Activated T-helper 1 cell treated with anti-CD3 and anti-CD28 coated beads, Interleukin-12 subunit alpha, Interleukin-12 subunit beta, Interleukin-2, Interleukin-4 antibody, amounts not matched to agents 30 ng/mL and 10 ng/mL and 1 ng/mL, durations not matched to agents 14 hours and 24 hours and 36 hours (primary cell): ENCODE measurements at places on chromosomes 1 and 21. TPM values are rescaled to one million over a fixed set of nuclear protein-coding genes. Genes with fewer than 3 reads are reported as not detected.

GNG12 gene
- 0.08 and 0.12 TPM in 2 replicates for total RNA-seq

ISG15 gene
- 52.9 and 53.7 TPM in 2 replicates for total RNA-seq

FBLIM1 gene
- total RNA-seq, result not detected in 2 replicates

FMN2 gene
- not detected in 2 replicates for total RNA-seq

OR10J1 gene
- not detected in 2 replicates for total RNA-seq

KCNA3 gene
- total RNA-seq, result 38.1 and 42.2 TPM in 2 replicates

VTCN1 gene
- not detected in 2 replicates for total RNA-seq

HLX gene
- 5.1 and 6.3 TPM in 2 replicates for total RNA-seq

DNA sequence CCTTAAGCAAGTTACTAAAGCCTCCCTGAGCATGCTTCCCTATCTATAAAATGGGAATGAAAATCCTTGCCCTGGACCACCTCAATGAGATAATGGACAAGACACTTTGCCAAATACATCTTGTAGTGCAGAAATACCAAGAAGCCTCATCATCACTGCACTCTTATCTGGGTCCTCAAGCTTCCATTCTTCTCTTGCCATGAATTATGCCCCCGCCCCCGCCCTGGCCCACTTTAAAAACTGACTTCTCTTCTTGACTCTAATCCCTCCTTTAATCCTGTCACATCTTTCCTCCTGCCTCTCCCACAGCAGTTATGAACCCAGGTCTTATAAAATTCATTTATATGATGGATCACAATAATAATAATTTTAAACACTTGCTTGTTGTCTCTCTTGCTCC, 14.8 kb downstream of the ARHGEF11 start:
- DNase-seq, result no peak
- H3K4me1 ChIP-seq, result no peaks in the 10 kb centered on the region
- no peaks in the 10 kb centered on the region for H3K36me3 ChIP-seq
- H3K27me3 ChIP-seq, result peaks cover 21% of the 10 kb centered on the region
- H3K27ac ChIP-seq, result no peak overlapping the region

GRCh38 chr1:147700042-147701006, 30.0 kb upstream of the ACP6 start:
- peaks cover 9% of the 10 kb centered on the region for H3K4me1 ChIP-seq
- H3K4me3 ChIP-seq, result no peak overlapping the region
- no peak overlapping the region for H3K27ac ChIP-seq
- H3K27me3 ChIP-seq, result peaks cover 30% of the 10 kb centered on the region
- DNase-seq, result peak; percentile 45

DNA sequence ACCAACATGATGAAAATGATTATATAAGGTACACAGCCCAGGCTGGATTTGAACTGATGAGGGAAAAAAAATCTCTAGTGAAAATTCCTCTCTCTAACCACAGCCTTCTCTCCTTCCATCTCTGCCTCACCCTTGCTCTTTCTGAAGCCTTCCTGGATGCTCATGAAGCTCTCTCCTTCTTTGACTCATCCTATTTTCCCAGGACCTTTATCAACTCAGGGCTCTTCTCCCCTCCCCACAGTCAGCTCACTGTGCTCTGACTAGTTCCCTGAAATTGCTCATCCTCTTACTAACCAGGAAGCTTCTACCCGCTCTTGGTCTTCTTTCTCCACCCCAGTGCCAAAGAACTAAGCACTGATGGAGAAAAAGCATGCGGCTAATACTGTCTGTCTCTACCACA, 46.4 kb upstream of the ERG start:
- DNase-seq, result no peak
- no peaks in the 10 kb centered on the region for H3K36me3 ChIP-seq
- no peak overlapping the region for H3K27ac ChIP-seq
- H3K4me3 ChIP-seq, result no peak overlapping the region
- no peaks in the 10 kb centered on the region for H3K4me1 ChIP-seq

DNA sequence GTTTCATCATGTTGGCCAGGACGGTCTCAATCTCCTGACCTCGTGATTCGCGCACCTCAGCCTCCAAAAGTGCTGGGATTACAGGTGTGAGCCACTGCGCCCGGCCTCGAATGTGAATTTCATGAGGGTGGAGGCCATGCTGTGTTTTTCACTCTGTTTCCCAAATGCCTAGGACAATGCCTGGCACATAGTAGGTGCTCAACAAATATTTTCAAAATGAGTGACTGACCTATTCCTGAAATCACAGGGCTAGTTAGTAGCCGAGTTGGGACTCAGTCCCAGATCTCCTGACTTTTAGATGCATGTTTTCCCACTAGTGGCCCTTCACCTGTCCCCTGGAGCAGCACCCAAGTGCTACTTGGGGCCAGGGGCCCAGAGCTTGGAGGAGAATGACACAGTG, 6.4 kb upstream of the GPR37L1 start:
- no peaks in the 10 kb centered on the region for H3K4me1 ChIP-seq
- H3K27me3 ChIP-seq, result peaks cover 7% of the 10 kb centered on the region
- no peak overlapping the region for H3K4me3 ChIP-seq
- no peak overlapping the region for H3K27ac ChIP-seq
- no peak for DNase-seq
- no peaks in the 10 kb centered on the region for H3K36me3 ChIP-seq

DNA sequence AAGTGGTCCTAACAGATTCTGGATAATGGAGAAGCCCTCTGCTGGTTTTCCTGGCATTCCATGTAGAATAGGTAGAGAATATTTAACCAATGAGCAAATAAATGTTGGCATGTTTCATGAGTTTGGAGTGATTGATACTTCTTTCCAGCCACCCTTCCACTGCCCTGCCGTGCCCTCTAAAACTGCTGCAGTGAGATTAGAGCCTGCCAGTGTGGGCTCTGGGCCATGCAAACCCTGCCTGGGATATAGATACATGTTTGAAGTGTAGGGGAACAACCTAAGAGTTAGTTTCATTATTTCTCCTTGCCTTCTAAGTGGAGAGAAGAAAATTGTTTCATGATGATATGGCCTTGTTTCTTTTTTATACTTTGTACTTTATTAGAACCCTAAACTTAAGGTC, 10.4 kb downstream of the UBE2Q1 start:
- H3K27ac ChIP-seq, result no peak overlapping the region
- peaks cover 32% of the 10 kb centered on the region for H3K36me3 ChIP-seq
- peaks cover 7% of the 10 kb centered on the region for H3K4me1 ChIP-seq
- no peak for DNase-seq

GRCh38 chr1:178155481-178156255, 61.8 kb downstream of the RASAL2 start:
- H3K4me1 ChIP-seq, result no peaks in the 10 kb centered on the region
- no peaks in the 10 kb centered on the region for H3K27me3 ChIP-seq
- no peaks in the 10 kb centered on the region for H3K36me3 ChIP-seq
- no peak overlapping the region for H3K27ac ChIP-seq
- no peak overlapping the region for H3K4me3 ChIP-seq
- no peak for DNase-seq

GRCh38 chr21:38843806-38844503, 38.2 kb downstream of the ETS2 start:
- H3K4me1 ChIP-seq, result no peaks in the 10 kb centered on the region
- H3K36me3 ChIP-seq, result no peaks in the 10 kb centered on the region
- H3K27ac ChIP-seq, result no peak overlapping the region
- no peak overlapping the region for H3K4me3 ChIP-seq
- DNase-seq, result no peak
- H3K27me3 ChIP-seq, result no peaks in the 10 kb centered on the region

GRCh38 chr1:43171312-43171875, 696 bp downstream of the EBNA1BP2 start:
- peaks cover 18% of the 10 kb centered on the region for H3K27me3 ChIP-seq
- H3K4me3 ChIP-seq, result peak overlapping the region; percentile 96
- H3K27ac ChIP-seq, result peak overlapping the region; percentile 86
- DNase-seq, result no peak

GRCh38 chr1:39410915-39411436, 80.5 kb upstream of the BMP8A start:
- no peaks in the 10 kb centered on the region for H3K27me3 ChIP-seq
- no peak for DNase-seq
- H3K4me3 ChIP-seq, result no peak overlapping the region
- H3K4me1 ChIP-seq, result peaks cover 44% of the 10 kb centered on the region
- peak overlapping the region; percentile 4 for H3K27ac ChIP-seq

DNA sequence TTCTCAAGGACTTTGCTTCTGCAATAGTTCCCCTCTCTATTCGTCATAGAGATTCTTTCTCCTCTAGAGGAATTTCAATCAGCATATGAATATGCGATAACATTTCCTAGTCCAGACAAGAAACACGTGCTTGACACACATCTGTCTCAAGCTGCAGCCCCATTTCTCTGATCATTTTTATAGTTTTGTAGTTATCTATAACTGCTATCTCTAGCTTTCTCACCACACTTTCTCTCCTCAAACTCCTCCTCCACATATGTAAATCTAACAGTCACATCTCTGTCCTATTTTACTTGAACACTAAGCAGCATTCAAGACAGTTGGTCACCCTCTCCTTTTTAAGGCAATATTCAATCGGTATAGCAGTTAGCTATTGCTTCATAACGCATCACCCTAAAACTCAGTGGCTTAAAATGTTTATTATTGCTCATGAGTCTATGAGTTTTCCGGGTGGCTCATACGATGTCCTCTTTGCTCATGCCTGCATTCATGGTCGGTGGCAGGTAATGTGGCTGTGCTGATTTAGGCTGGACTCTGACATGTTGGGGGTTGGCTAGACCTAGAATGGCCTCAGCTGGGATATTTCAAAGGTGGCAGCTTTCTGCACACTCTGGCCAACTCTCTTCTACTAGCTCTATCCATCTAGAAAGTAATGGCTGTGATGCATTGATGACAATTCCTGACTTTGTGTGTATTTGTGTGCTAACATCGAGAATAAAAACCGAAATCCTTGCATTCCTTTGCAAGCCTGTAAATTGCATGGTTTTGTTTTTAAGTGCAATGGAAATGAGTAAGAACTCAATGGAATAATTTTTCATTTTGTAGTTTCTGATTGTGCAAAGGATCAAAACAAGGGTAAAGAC, 20.6 kb downstream of the ATP6V1G3 start:
- no peak for DNase-seq
- H3K27me3 ChIP-seq, result no peaks in the 10 kb centered on the region
- peak overlapping the region; percentile 84 for H3K27ac ChIP-seq
- H3K4me3 ChIP-seq, result peak overlapping the region; percentile 71

- DNase-seq, result no peak
- peak overlapping the region; percentile 8 for H3K4me3 ChIP-seq
- H3K4me1 ChIP-seq, result peaks cover 48% of the 10 kb centered on the region
- no peaks in the 10 kb centered on the region for H3K27me3 ChIP-seq
Observed at GRCh38 chr1:66439031-66439740, 94.8 kb upstream of the SGIP1 start.
